Mucosa of gallbladder (tissue), 1 donor: ENCODE measurements at places on chromosomes 4 and X.

DNA sequence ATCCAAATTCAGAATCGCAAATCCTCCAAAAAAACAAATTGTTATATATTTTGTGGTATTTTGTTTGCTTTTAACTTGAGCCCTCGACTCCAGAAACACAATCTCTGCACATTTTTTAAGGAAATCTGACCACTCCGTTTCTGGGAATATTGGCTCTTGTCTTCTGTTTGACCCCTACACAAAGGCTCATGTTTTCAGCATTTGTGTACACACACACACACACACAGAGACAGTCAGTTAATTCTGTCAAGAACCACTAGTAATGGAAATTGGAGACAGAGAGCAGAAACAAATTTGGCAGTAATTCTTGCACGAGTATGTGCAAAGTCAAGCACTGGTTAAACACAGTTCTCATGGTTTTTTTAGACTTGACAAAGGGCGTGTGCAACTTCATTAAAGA is 115.4 kb downstream of the AFAP1 start:
- no peak for DNase-seq

DNA sequence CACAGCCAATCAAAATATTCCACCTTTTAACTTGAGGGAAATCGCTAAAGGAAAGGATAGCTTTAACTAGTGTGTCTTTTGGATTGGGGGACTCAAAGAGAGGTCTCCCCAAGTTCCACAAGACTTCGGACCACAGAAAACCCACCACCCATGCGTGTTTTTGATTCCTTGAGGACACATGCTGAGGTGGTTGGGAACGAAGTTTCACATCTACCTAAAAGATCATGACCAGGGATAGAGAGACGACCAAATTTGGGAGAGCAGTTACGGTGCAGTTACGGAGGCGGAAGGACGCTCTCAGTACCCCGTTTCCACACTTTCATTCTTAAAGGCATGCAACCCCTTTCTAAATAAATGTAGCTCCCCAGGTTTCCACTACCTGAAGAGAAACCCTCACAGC is 1.1 kb downstream of the PCYT1B start:
- DNase-seq, result no peak

DNA sequence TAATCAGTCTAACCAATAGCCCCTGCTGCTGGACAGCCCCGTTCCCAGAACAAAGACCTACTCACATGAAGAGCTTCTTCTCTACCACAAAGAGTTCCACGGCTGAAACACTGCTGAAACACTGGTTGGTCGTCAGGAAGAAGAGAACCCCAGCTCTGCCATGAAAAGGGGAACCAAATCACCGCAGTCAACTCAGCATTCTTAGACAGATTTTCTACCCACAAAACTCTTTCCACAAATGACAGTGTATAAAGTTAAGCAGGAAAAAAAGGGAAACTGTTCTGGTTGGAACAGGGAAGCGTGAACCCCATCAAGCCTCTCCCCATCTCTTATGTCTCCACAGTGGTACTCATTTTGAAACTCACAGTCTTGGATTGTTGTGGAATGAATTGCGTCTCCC is 57.3 kb downstream of the ABCG2 start:
- DNase-seq, result no peak

GRCh38 chr4:80452768-80453167 is 117.2 kb downstream of the CFAP299 start:
- DNase-seq, result no peak

DNA sequence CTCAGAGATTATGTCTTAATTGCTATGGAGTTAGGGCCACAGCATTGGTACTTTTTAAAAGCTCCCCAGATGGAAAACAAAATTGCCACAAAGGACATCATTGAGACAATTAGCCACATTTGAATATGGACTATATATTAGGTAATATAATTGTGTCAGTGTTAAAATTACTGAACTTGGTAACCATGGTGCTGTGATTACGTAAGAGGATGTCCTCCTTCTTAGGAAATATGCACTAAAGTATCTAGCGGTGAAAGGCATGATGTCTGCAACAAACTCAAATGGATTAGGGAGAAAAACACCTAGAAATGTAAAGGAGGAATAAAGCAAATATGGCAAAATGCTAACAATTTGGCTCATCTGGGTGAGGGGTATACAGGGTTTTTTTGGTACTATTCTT is 89.9 kb upstream of the PAK3 start:
- DNase-seq, result no peak
